ENCODE measurements at places on chromosomes 16 and 17.

DNA sequence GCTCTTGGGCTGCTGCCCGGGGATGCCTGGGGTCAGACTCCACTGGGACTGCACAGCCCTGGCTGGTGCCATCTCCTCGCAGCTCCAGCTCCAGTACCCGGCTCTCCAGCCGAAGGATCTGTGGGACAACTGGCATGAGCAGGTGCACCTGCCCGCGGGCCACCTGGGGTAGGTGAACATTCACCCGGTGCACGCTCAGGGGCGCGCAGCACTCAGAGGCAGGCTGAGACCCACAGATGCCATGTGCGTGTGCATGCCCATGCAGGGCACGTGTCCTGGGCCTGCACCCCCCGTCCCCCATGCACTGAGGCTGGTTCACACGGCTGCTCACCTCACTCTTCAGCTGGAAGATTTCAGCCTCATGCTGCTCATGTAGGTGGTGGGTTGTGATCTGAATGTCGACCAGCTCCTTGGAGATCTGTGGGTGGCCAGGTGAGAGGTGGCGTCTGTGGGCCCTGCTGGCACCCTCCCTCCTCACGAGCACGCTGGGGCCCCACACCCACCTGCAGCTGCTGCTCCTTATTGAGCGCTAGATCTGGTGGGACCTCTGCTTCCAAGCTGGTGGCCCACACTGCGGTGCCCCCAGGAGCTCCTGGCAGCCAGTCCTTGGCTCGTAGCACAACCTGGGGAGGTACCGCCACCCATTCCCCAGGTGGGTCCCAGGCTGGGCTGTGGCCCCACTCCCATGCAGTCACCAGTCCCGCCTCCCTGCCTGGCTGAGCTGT is 618 bp downstream of the CCDC78 start:
- no peak for DNase-seq

- DNase-seq = no peak
These were observed 1.8 kb upstream of the ACTG1 start for GRCh38 chr17:81514489-81514738.

GRCh38 chr16:30533748-30534367 is 800 bp downstream of the ZNF747 start:
- DNase-seq = no peak

DNA sequence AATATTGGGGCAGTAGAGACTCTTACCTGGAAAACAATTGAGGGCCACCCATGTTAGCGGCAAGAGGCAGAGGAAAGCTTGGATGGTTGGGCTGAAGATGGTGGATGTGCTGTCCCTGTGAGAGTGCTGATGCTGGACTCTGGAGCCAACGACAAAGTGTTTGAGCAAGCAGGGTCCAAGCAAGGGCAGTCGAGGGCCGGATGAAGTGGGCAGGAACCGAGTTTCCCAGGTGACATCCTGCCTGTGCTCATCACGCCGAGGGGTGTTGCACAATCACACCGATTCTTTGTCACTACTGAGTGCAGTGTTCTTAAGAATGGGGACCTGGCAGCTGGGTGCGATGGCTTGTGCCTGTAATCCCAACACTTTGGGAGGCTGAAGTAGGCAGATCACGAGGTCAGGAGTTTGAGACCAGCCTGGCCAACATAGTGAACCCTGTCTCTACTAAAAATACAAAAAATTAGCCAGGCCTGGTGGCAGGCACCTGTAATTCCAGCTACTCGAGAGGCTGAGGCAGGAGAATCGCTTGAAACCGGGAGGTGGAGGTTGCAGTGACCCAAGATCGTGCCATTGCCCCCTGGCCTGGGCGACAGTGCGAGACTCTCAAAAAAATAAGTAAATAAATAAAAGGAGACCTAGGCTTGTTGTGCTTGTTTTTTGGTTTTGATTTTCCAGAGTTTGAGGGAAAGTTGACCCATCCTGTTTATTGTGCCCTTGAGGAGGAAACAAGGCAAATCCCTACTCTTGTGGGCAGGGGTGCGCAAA is 6.1 kb downstream of the PYCARD start:
- DNase-seq = no peak

DNA sequence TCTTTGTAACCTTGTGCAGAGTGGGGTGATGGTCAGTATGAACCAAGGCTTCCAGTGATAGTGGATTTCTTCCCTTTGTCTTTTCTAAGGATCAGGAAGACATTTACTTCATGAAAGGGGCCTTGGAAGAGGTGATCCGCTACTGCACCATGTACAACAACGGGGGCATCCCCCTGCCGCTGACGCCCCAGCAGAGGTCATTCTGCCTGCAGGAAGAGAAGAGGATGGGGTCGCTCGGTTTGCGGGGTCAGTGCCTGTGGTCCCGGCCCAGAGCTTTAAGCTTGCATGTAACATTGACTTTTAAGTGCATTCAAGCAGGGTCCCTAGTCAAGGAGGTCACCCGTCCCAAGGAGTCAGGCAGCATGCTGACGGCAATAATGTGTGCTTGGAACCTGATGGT is 56.0 kb downstream of the MEAK7 start:
- DNase-seq = no peak

- no peak for DNase-seq
These were observed 16.1 kb downstream of the USP10 start for GRCh38 chr16:84715854-84716253.

DNA sequence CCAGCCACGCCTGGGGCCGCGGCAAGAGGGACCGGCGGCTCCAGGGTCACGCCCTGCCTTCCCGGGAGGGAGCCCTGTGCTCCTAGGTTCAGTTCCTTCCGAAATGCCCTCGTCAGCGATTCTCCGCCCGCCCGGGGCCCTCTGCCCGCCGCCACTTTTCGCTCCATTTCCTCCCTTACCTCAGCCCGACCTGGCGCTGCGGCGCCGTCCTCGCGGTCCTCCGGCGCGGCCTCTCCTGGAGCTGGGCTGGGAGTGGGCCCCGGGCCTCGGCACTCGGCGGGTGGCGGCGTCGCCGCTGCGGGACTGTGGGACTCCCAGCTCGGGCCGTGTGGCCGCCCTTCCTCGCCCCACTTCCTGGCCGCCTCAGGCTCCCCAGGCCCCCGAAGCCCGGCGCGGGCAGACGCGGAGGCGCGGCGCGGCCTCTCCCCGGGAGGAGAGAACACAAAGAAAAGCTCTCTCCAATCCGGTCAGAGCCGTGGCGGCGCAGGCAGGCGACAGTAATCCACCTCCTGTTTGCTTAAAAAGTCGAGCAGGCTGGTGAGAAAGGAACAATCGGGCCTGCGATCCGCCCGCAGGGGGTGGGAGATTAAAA is 1.6 kb downstream of the BAHCC1 start:
- DNase-seq = peak; percentile 17

DNA sequence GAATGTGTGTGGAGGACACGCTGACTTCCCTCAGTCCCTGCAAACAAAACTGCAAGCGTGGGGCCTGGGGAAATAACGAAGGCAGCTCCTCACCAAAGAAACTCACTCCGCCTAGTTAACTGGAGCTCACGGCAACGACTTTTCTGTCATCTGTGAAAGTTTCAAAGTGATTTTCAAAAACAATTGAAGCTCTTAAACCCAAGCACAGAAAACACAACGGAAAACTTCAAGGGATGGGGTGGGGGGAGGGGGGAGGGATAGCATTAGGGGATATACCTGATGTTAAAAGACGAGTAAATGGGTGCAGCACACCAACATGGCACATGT is 3.2 kb upstream of the GNG13 start:
- DNase-seq = no peak

- DNase-seq = no peak
These were observed 792.0 kb downstream of the KCNJ2 start for GRCh38 chr17:70961341-70961740.

DNA sequence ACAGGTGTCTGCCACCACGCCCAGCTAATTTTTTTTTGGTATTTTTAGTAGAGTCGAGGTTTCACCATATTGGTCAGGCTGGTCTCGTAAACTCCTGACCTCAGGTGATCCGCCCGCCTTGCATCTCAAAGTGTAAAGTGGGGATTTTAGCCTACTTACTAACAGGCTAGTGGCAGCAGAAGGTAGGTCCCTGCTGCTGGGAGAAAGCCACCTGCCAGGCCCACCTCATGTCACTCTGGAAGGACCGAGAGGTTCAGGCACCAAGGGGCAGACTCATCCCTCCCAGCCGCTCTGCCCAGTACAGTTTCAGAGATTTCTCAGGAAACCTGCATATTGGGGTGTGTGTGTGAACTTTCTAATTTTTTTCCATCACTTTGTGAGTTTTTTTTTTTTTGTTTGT is 2.1 kb upstream of the RCVRN start:
- no peak for DNase-seq

DNA sequence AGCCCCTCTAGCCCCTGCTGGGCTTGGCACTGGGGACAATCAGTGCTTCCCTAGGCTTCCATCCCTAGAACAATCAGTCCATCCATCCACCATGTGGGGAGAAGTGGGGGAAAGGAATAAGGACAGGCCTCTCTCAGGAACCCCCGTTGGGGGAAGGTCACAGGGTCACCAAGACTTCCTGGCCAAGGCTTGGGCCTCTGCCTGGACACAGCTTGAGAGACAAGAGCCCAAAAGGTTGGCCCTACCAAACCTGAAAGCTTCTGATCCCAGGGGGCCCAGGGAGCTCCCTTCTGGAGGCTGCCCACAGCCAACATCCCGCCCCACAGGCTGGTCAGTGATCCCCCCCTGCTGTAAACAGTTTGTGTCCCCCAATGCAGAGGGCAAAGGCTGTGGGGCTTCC is 16.2 kb upstream of the MTMR4 start:
- no peak for DNase-seq
